ENCODE measurements at places on chromosomes 5 and 9. TPM values are rescaled to one million over a fixed set of nuclear protein-coding genes. Genes with fewer than 3 reads are reported as not detected.

IFNW1 gene
- not detected for total RNA-seq

IARS1 gene
- total RNA-seq: 138 TPM

- DNase-seq: no peak
Measured at GRCh38 chr9:89218040-89218928, 39.7 kb upstream of the SHC3 start.

DNA sequence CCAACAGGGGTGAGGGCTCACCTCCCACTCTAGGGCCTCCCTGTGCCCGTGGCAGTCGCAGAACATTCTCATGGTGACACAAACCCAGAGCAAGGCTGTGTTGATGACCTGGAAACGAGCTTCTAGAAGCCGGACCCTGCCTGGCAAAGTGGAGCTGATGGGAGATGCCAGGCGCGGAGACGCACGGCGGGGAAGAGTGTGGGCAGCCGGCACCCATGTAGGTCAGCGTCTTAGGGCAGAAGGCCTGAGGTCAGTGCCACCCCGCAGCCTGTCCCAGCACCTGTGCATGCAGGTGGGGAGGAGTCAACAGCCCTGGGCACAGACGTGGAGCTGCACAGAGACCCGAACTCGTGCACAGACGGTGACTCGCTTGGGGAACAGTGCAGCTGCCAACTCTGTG lies 5.4 kb downstream of the SLC6A18 start:
- no peak for DNase-seq

DNA sequence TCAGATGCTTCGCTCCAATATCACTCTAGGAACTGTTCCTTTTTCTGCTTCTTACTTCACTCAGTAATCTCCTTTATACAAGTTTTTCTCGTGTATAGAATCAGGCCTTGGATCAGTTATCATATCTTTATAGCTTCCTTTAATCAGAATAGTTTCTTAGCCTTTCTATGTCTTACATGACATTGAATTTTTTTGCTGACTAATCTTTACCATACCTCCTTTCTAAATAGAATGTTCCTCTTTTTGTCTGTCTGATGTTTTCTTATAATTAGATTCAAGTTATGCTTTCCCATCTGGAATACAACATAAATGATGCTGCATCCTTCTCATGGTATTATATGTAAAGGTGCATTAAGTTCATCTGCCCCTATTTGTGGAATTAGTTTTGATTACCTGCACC lies 40.2 kb upstream of the TYRP1 start:
- DNase-seq: no peak

- peak; percentile 46 for DNase-seq
Measured at GRCh38 chr5:60196385-60197113, 303.0 kb upstream of the PDE4D start.

DNA sequence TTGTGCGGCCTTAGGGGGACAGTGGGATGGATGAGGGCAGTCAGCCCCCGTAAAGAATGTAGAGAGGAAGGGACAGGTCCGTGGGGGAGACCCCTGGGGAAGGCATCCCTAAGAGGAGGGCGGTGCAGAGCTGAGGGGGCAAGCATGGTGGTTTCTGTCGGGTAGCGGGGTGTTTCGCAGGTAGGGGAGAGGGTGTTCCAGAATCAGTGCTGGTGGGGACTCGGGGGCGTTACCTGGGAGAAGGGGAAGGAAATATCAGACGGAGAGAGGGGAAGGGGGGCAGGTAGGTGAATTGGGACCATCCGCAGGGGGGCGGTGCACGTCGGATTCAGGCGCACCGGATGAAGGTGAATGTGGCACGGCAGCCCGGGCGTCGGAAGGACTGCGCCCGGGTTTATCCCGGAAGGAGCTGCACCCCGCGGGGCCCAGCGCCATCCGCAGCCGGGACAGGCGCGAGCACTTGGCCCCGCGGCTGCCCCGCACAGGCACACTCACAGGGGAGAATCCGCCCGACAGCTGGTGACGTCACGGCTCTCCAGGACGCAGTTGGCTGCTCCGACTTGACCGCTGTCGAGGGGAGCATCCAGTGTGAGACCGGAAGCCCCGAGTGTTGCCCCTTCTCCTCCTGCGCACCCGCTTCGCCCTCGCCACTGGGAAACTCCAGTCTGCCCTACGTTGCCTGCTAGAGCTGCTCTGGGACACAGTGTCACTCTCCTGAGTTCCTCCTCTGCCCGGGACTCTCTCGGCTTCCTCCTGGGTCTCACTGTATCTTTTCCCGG lies 1.3 kb downstream of the CD72 start:
- peak; percentile 76 for DNase-seq

GRCh38 chr5:100872408-100873190 lies 30.5 kb downstream of the ST8SIA4 start:
- DNase-seq: no peak

OXCT1 gene
- total RNA-seq: 24.5 TPM

SLC6A18 gene
- total RNA-seq: not detected

DNA sequence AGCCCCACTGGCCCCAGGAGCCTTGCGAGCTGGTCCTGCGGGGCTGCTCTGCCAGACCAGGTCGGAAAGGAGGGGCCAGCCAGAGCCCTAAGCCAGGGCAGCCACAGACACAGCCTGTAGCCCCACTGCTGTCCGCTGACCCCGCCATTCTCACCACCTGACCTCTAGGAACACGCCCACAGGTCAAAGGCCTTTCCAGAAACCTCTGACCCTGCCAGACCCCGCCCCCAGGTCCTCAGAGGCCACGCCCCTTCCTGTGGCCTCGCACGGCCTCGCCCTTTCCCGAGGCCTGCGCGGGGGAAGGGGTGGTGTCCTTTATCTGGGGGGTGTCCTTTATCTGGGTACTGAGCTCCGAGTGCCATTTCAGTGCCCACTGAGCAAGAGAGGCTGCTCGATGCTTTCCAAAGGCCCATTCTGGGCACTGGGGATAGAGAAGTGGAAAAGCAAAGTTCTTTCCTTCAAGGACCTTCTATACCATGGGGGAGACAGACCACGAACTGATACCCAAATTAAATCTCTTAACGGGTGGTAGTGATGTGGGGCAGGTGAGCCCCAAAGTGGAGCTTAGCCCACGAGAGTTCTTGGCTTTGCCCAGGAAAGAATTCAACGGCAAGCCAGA lies 46.5 kb downstream of the P4HA2 start:
- peak; percentile 51 for DNase-seq

All from endodermal cell (in vitro differentiated cells).